ENCODE measurements at places on chromosomes 12 and 14.

- no peak for DNase-seq
Measured at GRCh38 chr12:54565986-54566544, 16.7 kb downstream of the PDE1B start.

DNA sequence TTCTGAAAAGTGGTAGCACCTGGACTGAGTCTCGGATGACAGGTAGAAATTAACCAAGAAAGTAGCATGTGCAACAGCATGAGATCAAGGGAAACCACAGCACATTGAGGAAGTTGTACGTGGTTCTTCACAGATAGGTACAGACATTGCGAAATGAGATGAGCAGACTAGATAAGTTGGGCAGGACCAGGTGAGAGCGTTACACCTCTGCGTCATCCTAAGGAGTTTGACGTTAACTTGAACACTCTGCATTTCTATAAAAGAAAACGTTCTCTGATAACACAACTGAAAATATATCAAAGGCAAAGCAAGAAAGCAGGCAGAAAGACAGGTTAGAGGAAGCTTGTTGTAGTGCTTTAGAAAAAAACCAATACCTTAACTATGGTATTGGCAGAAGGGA is 98.5 kb upstream of the RASSF8 start:
- DNase-seq: no peak

- DNase-seq: no peak
Measured at GRCh38 chr12:48118284-48118871, 786 bp upstream of the PFKM start.

DNA sequence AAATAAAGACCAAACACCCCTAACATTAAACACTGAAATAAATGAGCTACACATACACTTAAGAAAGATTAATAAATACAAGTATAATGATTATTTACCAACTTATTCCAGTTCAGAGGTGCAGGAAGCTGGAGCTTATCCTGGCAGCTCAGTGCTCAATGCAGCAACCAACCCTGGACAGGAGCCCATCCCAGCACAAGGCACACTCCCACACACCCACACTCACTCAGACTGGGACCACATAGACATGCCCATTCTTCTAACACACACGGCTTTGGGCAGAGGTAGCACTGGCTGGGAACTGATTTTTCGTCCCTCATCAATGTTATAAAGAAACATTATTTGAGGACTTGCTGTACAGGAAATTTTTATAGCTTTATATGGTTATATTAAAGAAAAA is 797.4 kb downstream of the RPS29 start:
- no peak for DNase-seq

DNA sequence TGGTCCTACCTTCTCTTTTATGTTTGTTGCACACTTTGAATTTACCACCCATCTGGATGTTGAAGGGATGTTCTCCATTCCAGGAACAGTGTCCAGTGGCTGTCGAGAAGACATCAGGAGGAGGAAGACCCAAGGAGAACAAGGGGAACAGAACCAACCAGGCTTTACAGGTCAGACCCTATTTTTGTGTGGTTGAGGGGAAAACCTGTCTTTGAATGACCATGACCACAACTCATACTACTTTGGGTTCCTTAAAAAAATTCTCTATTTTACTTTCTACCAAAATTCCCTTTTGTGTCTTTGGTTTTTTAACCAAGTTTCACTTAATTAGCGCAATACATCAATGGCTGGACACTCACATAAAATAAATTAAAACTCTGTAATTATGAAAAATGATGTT is 78.7 kb downstream of the PLXNC1 start:
- no peak for DNase-seq

DNA sequence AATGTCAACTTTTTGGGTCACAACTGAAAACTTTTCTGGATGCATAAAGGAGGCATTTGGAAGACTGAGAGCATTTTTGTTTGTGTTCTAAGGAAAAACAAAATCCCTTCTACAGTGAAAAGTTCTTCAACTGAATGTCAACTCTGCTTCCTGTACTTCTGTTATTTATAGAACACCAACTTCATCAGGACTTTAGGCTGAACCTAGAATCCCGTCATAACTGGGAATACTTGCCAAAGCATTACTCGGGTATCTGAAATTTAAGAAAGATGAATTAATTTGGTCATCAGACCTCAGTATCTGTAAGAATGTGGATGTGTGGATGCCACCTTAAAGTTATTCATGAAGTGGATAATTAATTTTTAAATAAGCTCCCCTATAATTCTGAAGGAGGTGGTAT is 73.2 kb downstream of the FERMT2 start:
- no peak for DNase-seq

DNA sequence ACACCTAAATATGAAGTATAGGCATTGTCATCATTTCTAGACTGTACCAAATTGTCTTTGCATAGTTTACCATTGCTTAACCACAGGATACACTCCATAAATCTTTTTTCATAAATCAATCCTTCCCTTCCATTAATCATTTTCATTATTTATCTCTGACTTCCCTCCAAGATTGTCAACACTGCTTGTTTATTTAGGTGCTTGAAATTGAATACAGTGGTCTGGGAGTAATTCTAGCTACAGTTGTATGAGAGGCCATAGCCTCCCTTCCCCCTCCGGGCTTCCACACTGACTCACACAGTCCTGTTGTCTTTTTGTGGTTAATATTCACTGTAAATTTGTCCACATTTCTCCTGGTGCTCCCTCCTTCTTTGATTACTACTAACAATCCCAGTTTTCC is 114.2 kb upstream of the ARID2 start:
- DNase-seq: no peak

DNA sequence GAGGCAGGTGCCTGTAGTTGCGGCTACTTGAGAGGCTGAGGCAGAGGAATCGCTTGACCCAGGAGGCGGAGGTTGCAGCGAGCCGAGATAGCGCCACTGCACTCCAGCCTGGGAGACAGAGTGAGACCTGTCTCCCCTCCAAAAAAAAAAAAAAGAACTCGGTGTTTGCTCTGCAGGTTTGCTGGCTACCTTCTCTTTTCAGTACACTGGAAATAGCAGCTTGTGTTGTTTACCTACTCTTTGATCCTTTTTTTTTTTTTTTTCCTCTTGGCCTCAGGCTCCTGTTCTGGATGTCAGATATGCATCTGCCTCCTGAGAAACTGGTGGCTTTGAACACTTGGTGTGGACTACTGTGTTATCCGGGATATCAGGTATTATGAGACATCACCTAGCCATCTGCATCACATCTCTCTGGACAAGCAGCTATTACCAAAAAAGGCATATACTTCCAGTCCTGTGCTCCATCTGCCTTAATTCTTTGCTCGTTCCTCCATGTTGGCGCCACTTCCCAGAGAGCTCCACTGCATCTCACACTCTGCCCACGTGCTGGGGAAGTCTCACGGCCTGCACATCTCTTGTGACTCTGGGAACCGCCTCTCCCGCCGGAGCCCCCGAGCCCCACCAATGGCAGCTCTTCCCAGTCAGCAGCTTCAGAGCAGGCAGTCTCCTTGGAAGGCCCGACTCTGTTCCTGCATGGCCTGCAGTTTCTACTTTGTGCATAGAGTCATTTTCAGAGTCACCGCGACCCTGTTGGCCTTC is 50.9 kb upstream of the TRAF3 start:
- no peak for DNase-seq

- DNase-seq: no peak
Measured at GRCh38 chr14:22837750-22838538, 1.6 kb downstream of the MMP14 start.

- DNase-seq: no peak
Measured at GRCh38 chr12:44088647-44089046, 252.8 kb downstream of the TMEM117 start.

DNA sequence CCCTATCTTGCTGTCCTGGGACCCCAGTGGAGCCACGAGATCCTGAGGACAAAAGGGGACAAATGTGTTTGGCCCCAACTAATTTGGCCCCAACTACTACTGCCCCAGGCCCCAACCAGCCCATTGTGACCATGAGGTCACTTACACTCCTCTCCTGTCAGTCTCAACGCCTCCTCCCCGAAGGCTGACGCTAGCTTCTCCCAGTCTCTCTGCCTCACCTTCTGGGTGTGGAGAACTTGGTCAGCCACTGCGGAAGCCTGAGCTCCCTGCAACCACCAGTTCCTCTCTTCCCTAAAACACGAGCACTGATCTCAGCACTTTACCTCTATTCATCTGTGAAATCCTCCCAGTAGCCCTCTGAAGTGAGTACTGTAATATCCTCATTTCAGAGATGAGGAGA is 13.3 kb downstream of the FAM181A start:
- DNase-seq: no peak

DNA sequence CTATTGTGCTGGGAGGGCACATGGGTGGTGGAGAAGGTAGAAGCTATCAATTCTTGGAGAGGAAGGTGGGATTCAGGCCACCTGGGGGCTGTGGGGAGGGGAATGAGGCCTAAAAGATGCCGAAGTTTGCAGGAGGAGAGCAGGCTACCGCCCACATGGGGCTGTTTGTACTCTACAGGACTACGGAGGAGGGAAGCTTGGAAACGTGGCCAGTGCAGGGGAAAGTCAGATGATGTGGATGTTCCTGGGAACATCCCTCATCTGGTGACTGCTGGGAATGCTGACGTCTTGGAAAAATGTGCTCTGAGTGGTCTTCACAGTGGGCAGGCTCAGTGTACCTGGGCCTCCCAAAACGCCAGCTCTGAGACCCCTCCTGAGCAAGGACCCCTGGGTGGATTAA is 78.5 kb downstream of the TNFAIP2 start:
- DNase-seq: no peak

DNA sequence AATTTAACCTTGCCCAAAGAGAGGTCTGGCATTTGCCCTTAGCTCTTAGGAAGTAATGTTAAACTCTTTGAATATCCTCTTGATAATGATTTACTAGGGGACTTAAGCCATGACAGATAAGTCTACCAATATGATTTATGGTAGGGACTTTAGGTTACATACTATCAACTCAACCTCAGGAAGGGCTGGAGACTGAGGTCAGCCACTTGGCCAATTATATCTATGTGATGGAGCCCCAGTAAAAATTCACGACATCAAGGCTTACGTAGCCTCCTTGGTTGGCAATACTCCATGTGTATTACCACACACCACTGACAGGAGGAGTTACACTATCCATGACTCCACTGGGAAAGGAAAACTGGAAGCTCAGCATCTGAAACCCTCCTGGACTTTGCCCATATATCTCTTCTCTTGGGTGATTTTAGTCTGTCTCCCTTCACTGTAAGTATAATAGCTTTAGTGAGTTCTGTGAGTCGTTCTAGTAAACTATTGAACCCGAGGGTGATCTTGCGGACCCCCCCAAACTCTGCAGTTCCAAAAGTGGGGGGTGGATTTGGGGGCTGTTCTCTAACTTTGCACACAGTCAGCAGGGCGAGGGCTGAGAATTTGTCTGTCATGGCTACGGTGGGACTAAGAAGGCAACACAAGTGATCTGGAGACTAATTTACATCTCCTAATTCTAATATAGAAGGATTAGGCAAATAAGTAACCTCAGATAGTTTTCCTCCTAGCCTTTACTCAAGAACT is 62.3 kb downstream of the R3HDM2 start:
- DNase-seq: no peak

- no peak for DNase-seq
Measured at GRCh38 chr12:88716240-88716639, 136.0 kb upstream of the KITLG start.

- DNase-seq: no peak
Measured at GRCh38 chr12:95197636-95198035, 19.6 kb downstream of the FGD6 start.

DNA sequence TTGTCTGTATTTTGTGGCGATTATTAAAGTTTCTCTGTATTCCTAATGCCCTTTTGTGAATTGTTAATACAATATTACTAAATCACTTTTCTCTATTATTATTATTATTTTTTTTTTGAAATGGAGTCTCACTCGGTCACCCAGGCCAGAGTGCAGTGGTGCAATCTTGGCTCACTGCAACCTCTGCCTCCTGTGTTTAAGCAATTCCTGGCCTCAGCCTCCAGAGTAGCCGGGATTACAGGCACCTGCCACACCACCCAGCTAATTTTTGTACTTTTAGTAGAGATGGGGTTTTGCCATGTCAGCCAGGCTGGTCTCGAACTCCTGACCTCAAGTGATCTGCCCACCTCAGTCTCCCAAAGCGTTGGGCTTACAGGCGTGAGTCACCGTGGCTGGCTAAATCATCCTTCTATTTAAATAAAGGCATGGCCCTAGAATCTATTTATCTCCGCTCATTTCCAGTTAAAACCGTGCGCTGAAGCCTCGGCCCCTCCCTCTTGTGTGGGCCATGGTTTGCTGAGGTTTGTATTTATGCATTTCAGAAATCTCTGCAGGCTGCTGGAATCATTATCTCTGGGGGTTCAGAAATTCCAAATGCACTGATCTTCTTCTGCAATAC is 1136.4 kb upstream of the TMEM132C start:
- DNase-seq: no peak

DNA sequence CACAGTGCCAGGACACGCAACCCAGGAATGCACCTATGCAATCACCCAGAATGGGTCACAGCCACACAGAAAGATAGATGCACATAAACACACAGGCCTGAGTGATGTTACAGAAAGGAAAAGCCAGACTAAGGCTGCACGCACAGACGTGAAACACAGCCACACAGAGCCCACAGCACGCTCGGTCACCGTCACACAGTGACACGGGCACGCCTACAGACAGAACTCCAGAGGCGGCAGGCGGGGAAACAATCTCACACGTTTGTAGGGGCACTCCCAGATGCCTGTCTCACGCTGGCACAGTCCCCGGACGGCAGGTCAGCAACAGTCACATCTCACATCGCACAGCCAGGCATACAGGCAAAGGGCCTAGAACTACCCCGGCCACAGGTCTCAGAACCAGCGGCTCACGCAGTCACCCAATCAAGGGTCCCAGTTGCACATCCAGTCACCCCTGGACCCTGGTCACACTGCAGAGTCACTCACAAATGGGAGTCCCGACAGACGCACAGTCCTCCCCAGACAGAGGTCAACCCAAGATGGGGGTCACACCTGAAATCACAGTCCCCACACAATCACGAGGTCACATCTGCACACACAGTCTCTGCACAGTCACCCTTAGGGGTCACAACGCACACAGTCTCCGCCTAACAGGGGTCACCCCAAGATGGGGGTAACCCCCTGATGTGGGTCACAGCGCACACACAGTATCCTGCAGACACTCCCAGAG is 790 bp downstream of the SSH1 start:
- peak; percentile 56 for DNase-seq
